ENCODE measurements at places on chromosomes 11 and 22. TPM values are rescaled to one million over a fixed set of nuclear protein-coding genes. Genes with fewer than 3 reads are reported as not detected.

Gene MCHR1
- 0.06 TPM for polyA plus RNA-seq

Gene GSTP1
- 3,504 TPM for polyA plus RNA-seq

Gene KRTAP5-8
- 0.31 TPM for polyA plus RNA-seq

Gene ELFN2
- polyA plus RNA-seq, result 0.02 TPM

Gene POLR3H
- 25.9 TPM for polyA plus RNA-seq

Gene UBE4A
- 12.0 TPM for polyA plus RNA-seq

Gene B3GAT1
- 0.10 TPM for polyA plus RNA-seq

Gene FAM180B
- polyA plus RNA-seq, result 0.02 TPM

Gene KCNE3
- 1.7 TPM for polyA plus RNA-seq

Gene PATE4
- polyA plus RNA-seq, result not detected

Gene C11orf16
- polyA plus RNA-seq, result not detected

Gene HTR3A
- 0.13 TPM for polyA plus RNA-seq

Gene FGF4
- polyA plus RNA-seq, result not detected

Gene KCNK4
- polyA plus RNA-seq, result not detected

Gene TRPC6
- polyA plus RNA-seq, result 1.4 TPM

Gene CNTN5
- not detected for polyA plus RNA-seq

Gene CPT1B
- 9.4 TPM for polyA plus RNA-seq

Gene ZNF280B
- 0.05 TPM for polyA plus RNA-seq

Gene MMP3
- polyA plus RNA-seq, result 0.01 TPM

Gene LMO1
- 0.06 TPM for polyA plus RNA-seq

Gene CSF2RB
- polyA plus RNA-seq, result 1.5 TPM

Gene MMP27
- 0.07 TPM for polyA plus RNA-seq

Gene RTN4RL2
- 0.20 TPM for polyA plus RNA-seq

Gene OR5P2
- not detected for polyA plus RNA-seq

Gene RFPL3
- polyA plus RNA-seq, result not detected

Gene NTM
- polyA plus RNA-seq, result 1.1 TPM

Gene CHRM1
- polyA plus RNA-seq, result not detected

Gene ARHGAP20
- polyA plus RNA-seq, result 0.60 TPM

Gene CDC45
- 9.6 TPM for polyA plus RNA-seq

Gene RIC3
- polyA plus RNA-seq, result 6.2 TPM

Gene OR2AT4
- polyA plus RNA-seq, result not detected

Gene C11orf87
- polyA plus RNA-seq, result not detected

Gene ANAPC15
- polyA plus RNA-seq, result 60.0 TPM

Gene JRKL
- 3.5 TPM for polyA plus RNA-seq

Gene OR5B21
- not detected for polyA plus RNA-seq

Gene PIWIL4
- 0.88 TPM for polyA plus RNA-seq

Gene MS4A3
- not detected for polyA plus RNA-seq

Gene ZP1
- 0.08 TPM for polyA plus RNA-seq

Gene PPFIBP2
- 32.1 TPM for polyA plus RNA-seq

Gene P4HA3
- 0.08 TPM for polyA plus RNA-seq

Gene SLC25A45
- polyA plus RNA-seq, result 2.4 TPM

Gene MPPED2
- 0.58 TPM for polyA plus RNA-seq

Gene PVALB
- not detected for polyA plus RNA-seq

Gene CNIH2
- polyA plus RNA-seq, result 0.62 TPM

Gene TNNT3
- 1.7 TPM for polyA plus RNA-seq

Gene SUSD2
- 1.4 TPM for polyA plus RNA-seq

Gene CNGA4
- 0.06 TPM for polyA plus RNA-seq

Gene TENM4
- 4.1 TPM for polyA plus RNA-seq

Gene NAALAD2
- 0.15 TPM for polyA plus RNA-seq

Gene RAC2
- polyA plus RNA-seq, result 9.4 TPM

Gene BACE1
- 6.9 TPM for polyA plus RNA-seq

Gene TREH
- polyA plus RNA-seq, result 5.8 TPM

Gene PLAAT2
- polyA plus RNA-seq, result 0.22 TPM
